ENCODE measurements at places on chromosomes 1 and 21.
A peak's percentile ranks its signal among the peaks of the same experiment; 100 is the strongest.

GRCh38 chr21:29538115-29538514, 239.4 kb downstream of the BACH1 start:
- peak; percentile 16 for DNase-seq

- no peak for DNase-seq
Measured at GRCh38 chr1:224498574-224499170, 64.1 kb upstream of the WDR26 start.

DNA sequence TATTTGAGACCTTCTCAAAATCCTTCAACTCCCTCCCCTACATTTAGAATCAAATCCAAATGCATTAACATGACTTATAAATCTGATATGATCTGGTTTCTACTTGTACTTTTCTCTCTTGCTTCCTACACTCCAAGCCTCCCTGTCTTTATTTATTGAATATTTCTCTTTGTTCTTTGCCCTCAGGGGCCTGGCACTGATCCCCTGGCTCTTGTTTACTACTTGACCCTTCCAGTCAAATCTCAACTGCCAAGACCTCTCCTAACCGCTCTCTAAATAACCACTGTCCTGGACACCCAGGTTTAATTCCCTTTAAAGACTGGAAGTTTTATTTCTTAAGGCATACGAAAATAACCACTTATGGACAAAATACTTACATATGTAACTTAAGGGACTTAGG, 248.9 kb downstream of the CHRM3 start:
- DNase-seq = no peak

- DNase-seq = no peak
Measured at GRCh38 chr1:154726443-154726842, 118.5 kb upstream of the ADAR start.

DNA sequence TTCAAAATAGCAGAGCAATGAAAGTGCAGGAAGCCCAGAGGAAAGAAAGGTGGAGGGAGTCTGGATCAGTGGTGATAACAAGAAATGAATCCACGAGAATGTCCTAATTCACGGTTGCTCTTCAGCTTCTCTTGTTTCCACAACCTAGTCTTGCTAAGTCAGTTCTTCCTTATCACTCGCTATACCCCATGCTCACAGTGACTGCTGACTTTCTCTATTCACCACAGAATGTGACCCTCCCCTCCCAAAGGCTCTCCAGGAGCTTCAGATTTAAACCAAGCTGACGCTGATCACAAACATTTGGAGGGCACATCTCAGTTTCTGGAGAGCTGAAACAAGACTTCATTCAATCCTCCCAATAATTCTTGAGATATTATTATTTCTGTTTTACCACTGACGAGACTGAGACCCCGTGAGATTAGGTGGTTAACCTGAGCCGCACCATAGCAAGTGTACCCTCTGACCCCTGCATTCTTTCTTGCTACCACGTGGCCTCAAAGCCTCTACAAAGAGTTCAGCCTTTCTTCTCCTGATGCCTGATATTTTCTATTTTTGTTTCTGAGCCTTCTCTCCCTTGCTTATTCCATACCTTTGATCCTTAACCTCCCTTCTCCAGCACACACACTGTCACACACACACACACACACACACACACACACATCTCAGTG, 10.7 kb upstream of the CCN1 start:
- no peak for DNase-seq

DNA sequence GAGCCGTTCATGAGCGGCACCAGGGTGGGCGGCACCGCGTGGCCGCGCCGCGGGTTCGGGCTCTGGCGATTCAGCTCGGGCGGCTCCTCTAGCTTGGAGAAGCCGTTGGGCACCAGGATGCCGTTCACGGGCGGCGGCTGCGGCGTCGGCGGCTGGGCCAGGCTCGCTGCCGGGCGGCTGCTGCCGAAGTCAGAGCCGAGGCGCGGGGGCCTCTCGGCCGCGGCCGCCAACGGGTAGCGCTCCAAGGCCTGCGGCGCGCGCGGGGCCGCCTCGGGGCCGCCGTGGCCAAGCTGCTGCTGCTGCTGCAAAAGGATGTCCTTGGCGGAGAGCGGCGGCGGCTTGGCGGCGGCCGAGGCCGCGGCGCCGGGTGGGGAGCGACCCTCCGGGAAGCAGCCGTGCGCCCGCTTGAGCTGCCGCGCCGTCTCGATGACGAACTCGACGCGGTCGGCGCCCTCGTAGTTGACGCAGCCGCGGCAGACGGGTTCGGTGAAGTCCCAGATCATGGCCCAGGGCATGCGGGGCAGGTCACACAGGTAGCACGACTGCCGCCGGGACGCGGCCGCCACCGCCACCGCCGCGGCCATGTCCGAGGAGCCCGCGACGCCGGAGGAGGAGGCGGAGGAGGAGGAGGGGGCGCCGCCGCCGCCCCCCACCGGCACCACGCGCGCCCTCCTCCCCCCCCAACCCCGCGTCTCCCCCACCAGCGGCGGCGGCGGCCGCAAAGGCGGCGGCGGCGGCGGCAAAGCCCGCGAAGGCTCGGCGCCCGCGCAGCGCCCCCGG, 877 bp downstream of the IRF2BP2 start:
- DNase-seq = no peak

GRCh38 chr21:15653710-15654109, 76.1 kb upstream of the USP25 start:
- DNase-seq = no peak

DNA sequence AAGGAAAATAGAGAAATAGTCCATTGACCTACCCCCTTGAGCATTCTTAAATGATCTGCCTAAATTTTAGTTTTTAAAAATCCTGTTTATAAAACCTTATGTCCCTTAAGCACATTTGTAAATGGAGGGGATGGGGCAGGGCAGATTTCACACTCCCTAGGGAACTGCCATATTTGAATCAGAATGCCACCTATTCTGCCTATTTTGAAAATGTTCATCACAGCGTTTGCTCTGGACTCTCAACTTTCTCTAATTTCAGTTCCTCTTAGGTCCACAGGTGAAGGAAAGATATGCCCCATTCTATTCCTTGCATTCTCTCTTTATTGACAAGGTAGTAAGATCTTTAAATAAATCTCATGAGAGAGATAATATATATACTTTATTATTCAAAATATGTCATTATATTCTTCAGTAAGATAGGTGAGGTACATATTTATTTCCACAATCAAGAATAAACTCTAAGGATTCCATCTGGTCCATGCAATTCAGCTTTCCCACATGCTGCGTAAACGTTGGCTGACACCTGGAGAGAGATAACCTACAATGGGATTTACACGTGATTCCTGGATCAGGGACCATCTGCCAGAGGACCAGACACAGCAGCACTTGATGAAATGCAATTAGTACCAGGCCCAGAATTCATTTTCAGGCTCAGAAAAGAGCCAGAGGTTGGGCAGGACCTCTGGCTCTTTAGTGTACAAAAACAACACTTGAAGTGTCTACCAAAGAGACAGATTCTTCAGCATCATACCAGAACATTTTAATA, 1.2 kb upstream of the LPGAT1 start:
- no peak for DNase-seq

DNA sequence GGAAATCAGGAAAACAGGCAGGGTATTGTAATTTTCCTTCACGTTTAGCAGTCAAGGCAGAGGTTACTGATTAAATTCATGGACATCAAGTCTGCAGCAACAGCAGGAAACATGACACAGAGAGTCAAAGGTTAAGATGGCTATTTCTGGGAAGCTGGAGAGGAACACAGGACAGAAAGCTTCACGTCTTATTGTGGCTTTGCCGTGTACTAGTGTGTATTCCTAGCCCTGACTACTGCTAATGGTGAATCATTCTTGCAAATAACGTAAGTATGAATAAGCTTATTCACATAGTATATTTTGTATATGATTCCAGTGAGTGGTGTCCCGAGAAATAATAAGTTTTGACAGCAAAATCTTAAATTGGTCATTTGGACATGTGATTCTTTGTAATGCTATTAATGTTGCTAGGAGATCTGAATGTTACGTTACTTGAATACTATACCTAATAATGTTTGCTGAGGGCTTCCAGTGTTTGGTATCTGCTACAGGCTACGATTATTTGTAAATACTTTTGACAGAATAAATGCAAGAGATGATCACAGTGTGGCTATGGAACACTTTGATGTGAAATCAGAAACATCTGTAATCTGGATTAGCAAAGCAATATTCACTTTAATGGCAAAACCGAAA, 77.4 kb downstream of the DISP1 start:
- DNase-seq = no peak

GRCh38 chr1:36692465-36693160, 209.9 kb upstream of the CSF3R start:
- DNase-seq = no peak

GRCh38 chr1:177568622-177569021, 397.9 kb downstream of the BRINP2 start:
- DNase-seq = no peak

- peak; percentile 25 for DNase-seq
Measured at GRCh38 chr1:3352952-3353331, 101.5 kb upstream of the ARHGEF16 start.

DNA sequence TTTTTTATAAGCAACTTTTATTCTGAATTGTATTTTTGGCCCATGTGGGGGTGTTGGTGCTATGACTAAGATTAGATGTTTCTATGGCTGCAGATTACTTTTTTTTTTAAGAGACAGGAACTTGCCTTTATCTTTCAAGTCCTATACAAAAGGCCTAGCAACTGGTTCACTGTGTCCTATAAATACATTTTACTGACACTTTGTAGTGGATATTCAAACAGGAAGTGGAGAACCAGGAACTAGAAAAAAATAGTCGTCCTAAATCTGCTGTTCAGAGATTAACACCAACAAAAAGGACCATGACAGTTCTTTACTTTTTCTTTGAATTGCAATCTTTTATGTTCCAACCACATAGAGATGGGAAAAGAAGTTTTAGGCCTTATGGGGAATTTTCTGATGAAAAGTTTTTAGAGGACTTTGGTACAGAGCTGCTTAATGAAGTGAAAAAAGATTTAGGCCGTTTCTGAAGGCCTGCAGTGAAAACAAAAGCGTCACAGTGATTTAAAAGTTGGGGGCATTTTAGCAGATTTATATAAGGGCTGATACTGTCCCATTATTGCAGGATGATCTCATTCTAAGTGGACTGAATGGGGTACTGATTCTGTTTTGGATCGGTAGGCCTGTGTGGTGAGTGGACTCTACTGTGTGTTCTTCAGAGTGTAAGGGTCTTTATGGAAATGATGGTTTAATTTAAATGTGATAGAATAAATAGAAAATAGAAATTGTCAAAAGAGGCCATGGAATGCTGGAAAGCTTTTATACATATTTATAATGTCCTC, 136.4 kb upstream of the DEPDC1 start:
- DNase-seq = no peak

DNA sequence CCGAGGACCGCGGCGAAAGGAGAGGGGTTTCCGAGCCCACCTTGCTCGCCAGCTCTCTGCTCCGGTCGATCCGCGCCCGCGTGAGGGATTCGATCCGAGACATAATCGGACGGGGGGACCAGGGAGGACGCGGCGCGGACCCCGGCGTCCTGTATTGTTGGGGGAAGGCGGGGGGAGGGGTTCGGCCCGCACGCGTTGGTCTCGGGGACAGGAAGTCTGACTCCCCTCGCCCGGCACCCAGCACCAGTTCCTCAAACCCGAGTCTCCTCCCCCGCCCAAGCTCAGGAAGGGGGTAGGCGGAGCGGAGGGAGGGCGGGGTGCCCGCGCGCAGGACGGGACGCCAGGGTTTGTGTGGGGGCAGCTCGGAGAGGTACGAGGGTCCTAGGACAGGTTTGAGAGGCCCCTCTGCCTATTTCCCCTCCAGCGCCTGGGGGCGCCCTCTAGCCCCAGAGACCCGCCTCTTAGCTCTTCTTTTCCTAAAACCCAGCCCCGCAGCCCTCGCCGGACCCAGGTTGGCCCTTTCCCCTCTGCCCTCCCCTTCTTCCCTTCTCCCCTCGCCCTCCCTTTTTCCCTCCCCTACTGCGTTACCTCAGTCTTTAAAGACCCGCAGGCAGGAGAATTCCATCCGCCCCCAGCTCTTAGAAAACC, at the start of gene ARHGEF2:
Gene ARHGEF2, minus strand, starts transcription at position 223 of the 648 bp plus-strand sequence. Its CDS starts 120 bp downstream, at position 103.
- DNase-seq = no peak

- no peak for DNase-seq
Measured at GRCh38 chr1:199336745-199337640, 690.5 kb upstream of the NR5A2 start.

GRCh38 chr1:8154621-8155052, 128.5 kb upstream of the ERRFI1 start:
- DNase-seq = no peak

DNA sequence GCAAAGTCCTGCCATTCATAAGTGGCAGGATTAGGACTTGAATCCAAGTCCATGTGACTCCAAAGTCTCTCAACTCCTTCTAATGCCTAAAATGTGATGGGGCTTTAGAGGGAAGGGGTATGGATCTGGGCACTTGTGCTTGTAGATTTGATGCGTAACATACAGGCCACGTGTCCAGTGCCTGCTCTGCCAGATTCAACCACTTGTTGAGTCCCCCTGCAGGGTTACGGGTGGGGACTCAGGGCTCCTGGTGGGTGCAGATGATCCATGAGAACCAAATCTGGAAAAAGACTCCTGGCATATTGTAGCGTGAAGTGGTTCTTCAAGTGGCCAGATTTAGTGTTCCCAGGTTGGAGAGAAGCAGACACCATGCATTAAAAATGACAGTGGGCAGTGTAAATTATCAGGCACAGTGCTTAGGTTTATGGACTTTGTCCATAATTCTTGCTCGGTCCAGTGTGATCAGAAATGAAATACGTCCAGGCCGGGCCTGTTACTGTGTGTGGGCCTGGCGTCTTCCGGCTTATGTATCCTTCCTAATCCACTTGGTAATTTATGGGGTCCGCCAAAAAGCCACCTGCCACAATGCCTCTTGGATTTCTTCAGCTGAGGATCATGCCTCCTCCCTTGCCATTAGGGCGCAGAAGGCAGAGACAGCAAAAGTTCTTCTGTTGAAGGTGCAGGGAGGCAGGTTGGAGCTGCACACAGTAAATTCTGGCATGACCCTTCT, 51.2 kb upstream of the LRP8 start:
- DNase-seq = no peak

GRCh38 chr1:204041232-204041767, 31.6 kb upstream of the SOX13 start:
- DNase-seq = no peak

Measured in brain pericyte (primary cell).